ENCODE measurements at places on chromosomes 4 and X. TPM values are rescaled to one million over a fixed set of nuclear protein-coding genes. Genes with fewer than 3 reads are reported as not detected.

- no peak overlapping the region for H3K4me3 ChIP-seq
- peaks cover 44% of the 10 kb centered on the region for H3K27me3 ChIP-seq
- H3K36me3 ChIP-seq, result no peaks in the 10 kb centered on the region
- peaks cover 11% of the 10 kb centered on the region for H3K4me1 ChIP-seq
Observed at GRCh38 chr4:110287130-110287529, 88.7 kb upstream of the ELOVL6 start.

Gene NLGN3
- total RNA-seq, result 2.9 TPM

Gene PPP3CA
- total RNA-seq, result 11.3 TPM

- H3K27ac ChIP-seq, result no peak overlapping the region
- DNase-seq, result no peak
- H3K27me3 ChIP-seq, result no peaks in the 10 kb centered on the region
- H3K4me1 ChIP-seq, result no peaks in the 10 kb centered on the region
- H3K36me3 ChIP-seq, result no peaks in the 10 kb centered on the region
- H3K4me3 ChIP-seq, result no peak overlapping the region
Observed at GRCh38 chr4:84740057-84740456, 157.1 kb downstream of the CDS1 start.

Gene EDA
- 2.2 TPM for total RNA-seq

DNA sequence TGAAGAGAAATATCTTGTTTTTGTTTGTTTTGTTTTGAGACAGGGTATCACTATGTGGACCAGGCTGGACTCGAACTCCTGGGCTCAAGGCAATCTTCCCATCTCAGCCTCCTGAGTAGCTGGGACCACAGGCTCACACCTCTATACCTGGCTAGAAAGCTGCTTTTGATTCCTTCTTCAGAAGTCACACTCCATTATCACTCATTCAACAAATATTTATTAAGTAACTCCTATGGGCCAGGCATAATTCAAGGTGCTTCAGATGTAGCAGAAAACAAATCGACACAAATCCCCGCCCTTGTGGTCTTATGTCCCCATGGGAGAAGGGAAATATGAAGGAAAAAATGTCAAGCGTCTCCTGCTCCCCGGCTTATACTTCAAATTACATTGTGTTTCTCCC is 72.6 kb upstream of the DHX15 start:
- H3K27ac ChIP-seq, result no peak overlapping the region
- DNase-seq, result no peak
- H3K36me3 ChIP-seq, result no peaks in the 10 kb centered on the region
- no peak overlapping the region for H3K4me3 ChIP-seq
- H3K4me1 ChIP-seq, result no peaks in the 10 kb centered on the region

GRCh38 chrX:110951472-110952269 is 144.3 kb upstream of the PAK3 start:
- H3K4me1 ChIP-seq, result no peaks in the 10 kb centered on the region
- H3K4me3 ChIP-seq, result no peak overlapping the region
- no peaks in the 10 kb centered on the region for H3K36me3 ChIP-seq
- DNase-seq, result no peak

DNA sequence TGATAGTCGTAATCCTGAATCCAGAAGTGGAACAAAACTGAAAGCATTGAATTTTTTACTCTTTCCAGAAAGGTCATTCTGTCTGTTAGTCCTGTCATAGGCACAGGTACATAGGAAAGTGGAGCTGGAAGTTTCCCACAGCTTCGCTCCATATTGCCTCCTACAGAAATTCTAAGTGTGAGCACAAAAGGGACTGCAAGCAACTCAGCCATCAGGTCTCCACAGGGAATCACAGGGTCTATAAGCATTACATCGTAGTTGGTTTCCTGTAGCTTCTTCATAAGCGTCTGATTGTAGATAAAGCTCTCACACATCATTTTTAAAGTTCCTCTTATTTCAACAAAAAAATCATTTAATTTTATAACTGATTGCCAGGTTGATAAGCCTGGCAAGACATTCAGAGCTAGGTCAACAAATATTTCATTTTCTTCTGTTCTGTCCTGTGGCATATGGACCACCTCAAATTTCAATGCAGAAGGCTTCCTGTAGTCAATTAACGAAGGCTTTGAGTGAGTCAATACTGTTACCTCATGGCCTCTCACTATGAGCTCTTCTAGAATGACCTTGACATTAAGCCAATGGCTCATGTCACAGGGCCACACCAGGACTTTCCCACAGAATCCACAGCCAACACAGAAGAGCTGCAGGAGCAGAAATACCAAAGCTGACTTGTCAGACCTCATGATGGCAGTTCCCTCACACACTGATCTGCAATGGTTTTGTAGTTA is at the start of gene UGT2A3:
TSS of gene UGT2A3 (minus strand) at position 727 of the 728 bp plus-strand sequence. CDS start at position 683, 44 bp downstream.
- H3K4me1 ChIP-seq, result no peaks in the 10 kb centered on the region
- H3K36me3 ChIP-seq, result no peaks in the 10 kb centered on the region
- no peak within 1 kb of the TSS for H3K4me3 ChIP-seq
- DNase-seq, result no peak
- H3K27me3 ChIP-seq, result no peaks in the 10 kb centered on the region
- H3K27ac ChIP-seq, result no peak within 1 kb of the TSS

Gene MED12
- total RNA-seq, result 44.1 TPM

GRCh38 chrX:78066110-78066509 is 37.9 kb upstream of the PGK1 start:
- H3K4me1 ChIP-seq, result peaks cover 23% of the 10 kb centered on the region
- H3K27me3 ChIP-seq, result peaks cover 9% of the 10 kb centered on the region
- peaks cover 3% of the 10 kb centered on the region for H3K36me3 ChIP-seq

DNA sequence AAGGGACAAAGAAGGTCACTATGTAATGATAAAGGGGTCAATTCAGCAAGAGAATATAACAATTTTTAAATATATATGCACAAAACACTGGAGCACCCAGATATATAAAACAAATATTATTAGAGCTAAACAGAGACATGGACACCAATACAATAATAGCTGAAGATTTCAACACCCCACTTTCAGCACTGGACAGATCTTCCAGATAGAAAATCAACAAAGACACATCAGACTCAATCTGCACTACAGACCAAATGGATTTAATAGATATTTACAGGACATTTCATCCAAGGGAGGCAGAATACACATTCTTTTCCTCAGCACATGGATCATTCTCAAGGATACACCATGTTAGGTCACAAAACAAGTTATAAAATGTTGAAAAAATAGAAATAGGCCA is 111.4 kb downstream of the SOX3 start:
- H3K4me3 ChIP-seq, result no peak overlapping the region
- no peaks in the 10 kb centered on the region for H3K4me1 ChIP-seq
- no peak for DNase-seq
- no peak overlapping the region for H3K27ac ChIP-seq
- H3K36me3 ChIP-seq, result no peaks in the 10 kb centered on the region

DNA sequence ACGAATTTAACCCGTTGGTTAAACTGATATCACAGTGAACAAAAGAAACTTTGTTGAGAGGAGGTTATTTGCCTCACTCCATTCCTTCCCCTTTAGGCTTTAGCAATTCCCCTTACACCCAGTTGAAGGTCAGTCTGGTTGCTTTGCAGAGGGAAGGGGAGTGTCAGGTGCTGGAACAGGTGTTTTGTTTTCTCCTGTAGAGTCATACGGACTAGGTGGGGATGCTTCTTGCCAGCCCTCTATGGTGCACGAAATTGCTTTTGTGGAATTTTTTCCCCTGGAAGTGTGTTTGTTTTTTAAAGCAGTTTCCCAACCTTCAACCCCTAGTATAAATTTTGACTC is 33.1 kb downstream of the DLG3 start:
- no peak overlapping the region for H3K27ac ChIP-seq
- H3K4me3 ChIP-seq, result no peak overlapping the region
- no peaks in the 10 kb centered on the region for H3K36me3 ChIP-seq

Gene EGF
- not detected for total RNA-seq

Gene PDLIM3
- total RNA-seq, result 1.5 TPM

- peak within 1 kb of the TSS; percentile 87 for H3K4me3 ChIP-seq
- peak within 1 kb of the TSS; percentile 15 for H3K27ac ChIP-seq
- H3K36me3 ChIP-seq, result no peaks in the 10 kb centered on the region
- peaks cover 18% of the 10 kb centered on the region for H3K27me3 ChIP-seq
Observed at GRCh38 chrX:68828740-68829581, at the start of gene EFNB1. TSS of gene EFNB1 (plus strand) at chrX:68829021. CDS start at chrX:68829777, 756 bp downstream.

Gene TBX22
- not detected for total RNA-seq

DNA sequence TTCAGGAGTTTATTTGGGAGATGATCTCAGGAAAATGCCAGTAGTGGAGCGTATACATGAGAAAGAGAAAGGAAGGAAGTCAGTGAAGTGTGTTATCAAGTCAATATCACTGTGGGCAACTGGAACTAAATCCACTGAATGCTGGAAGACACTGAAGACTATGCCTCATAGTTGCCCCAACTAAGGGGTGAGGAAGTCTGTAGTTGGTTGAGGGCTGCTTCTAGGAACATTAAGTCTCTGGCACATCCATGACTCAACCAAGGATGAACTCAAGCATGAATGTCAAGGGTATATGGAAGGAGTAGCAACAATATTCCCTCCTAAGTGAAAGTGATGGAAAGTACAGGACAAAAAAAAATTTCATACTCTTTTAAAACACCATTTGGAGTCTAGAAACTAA is 167.9 kb downstream of the MAGEB17 start:
- H3K4me3 ChIP-seq, result no peak overlapping the region
- no peak overlapping the region for H3K27ac ChIP-seq
- H3K36me3 ChIP-seq, result no peaks in the 10 kb centered on the region
- H3K4me1 ChIP-seq, result peaks cover 6% of the 10 kb centered on the region
- no peak for DNase-seq
- peaks cover 4% of the 10 kb centered on the region for H3K27me3 ChIP-seq

DNA sequence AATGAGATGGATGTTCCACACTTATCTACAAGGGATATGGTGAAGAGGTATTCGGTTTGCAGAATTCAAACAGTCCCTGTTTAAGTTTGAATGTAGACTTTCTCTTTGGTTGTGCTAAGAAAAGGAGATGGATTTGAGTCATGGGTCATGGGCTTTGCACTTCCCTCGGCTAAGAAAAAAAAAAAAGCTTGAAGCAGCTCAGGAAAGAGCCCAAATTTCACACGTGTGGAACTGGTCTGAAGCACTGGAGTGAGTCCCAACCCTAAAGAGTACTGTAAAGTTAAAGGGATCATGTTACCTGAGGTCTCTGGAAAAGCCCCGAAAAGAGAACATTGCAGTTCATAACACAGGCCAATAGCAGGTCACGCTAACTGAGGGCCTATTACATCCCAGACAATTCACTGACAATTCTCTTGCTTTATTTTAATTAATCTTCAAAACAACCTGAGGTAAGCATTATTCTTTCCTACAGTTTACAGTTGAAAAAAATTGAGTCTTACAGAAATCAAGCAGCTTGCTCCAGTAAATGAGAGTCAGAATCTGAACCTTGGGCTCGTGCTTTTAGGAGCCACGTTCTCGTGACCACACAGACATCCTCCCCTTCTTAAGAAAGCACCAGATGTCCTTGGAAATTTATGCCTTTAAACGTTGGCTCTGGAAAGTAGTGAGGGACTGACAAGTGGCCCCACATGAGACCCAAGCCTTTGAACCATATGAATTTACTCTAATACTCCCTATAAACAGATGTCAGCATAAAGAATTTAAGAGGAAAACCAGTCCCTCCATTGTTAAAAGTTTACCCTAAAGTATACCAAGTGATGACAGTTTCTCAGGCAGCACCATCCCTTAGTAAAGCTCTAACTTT is 89.3 kb downstream of the MAD2L1 start:
- H3K27me3 ChIP-seq, result no peaks in the 10 kb centered on the region
- no peak for DNase-seq

GRCh38 chr4:104188301-104188700 is 306.4 kb downstream of the CXXC4 start:
- H3K36me3 ChIP-seq, result peaks cover 1% of the 10 kb centered on the region
- H3K27me3 ChIP-seq, result no peaks in the 10 kb centered on the region
- no peak overlapping the region for H3K4me3 ChIP-seq
- H3K27ac ChIP-seq, result peak overlapping the region; percentile 8

DNA sequence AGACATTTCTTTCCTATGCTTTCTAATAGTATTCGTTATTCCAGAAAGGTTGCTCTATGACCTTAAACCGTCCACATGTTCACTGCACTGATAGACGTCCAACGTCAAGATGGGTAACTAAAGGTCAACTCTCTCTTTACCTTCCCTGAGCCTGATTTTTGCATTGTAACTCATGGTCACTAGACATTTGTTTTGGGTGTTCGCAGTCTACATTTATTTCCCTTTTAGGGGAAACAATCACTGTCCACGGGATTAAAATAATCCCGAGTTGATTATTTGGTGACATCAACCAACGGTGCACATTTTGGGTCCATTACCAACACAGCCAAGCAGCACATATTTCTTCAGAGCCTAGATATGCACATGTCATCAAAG is 540 bp upstream of the HADH start:
- H3K4me3 ChIP-seq, result peak overlapping the region; percentile 97
- no peaks in the 10 kb centered on the region for H3K27me3 ChIP-seq
- H3K36me3 ChIP-seq, result no peaks in the 10 kb centered on the region
- H3K27ac ChIP-seq, result peak overlapping the region; percentile 86

Gene ZNF732
- total RNA-seq, result not detected

Gene CYLC1
- not detected for total RNA-seq

DNA sequence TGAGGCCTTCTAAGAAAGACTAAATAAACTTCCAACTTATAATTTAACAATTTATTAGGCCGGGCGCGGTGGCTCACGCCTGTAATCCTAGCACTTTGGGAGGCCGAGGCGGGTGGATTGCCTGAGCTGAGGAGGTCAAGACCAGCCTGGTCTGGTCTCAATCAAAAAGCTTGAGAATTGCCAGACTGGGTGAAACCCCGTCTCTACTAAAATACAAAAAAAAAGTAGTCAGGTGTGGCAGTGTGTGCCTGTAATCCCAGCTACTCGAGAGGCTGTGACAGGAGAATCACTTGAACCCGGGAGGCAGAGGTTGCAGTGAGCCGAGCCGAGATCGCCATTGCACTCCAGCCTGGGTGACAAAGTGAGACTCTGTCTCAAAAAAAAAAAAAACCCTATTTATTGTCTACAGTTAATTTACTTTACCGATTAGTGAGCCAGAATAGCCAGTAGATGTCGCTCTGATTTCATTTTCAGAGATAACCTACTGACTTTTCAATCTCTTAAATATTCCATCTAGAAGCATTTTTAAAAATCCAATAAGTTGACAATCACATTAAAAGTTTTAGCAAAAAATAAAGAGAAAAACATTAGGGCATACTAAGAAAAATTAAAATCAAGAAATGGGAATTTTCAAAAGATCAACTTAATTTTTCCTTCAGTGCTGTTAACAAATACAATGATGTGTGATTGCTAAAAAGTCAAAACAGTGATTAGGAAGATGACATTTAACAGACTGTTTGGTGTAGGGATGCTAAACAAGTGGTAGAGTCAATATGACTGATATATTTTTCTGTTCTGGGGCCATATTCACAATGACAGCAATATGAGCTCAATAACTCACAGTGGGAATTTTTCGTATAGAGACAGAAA is 4.3 kb upstream of the SHROOM3 start:
- peaks cover 9% of the 10 kb centered on the region for H3K4me1 ChIP-seq
- no peak overlapping the region for H3K27ac ChIP-seq
- no peak overlapping the region for H3K4me3 ChIP-seq
- H3K27me3 ChIP-seq, result peaks cover 29% of the 10 kb centered on the region
- no peak for DNase-seq

DNA sequence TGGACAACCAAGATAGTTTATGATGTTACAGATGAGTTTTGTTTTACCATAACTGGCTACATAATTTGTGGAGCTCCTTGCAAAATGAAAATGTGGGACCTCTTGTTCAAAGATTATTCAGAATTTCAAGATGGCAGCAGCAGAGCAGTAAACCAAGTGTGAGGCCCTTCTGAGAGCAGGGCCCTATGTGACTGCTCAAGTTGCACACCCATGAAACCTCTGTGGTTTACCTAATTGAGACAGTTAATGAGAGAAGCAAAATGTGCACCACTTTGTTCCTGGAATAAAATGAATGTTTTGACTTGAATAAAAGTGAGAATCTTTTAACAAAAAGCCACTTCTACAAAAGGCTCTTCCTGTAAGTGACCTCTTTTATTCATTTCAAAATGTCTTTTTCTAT is 519.2 kb downstream of the RPA4 start:
- H3K4me1 ChIP-seq, result peaks cover 50% of the 10 kb centered on the region
- H3K4me3 ChIP-seq, result peak overlapping the region; percentile 46
- no peaks in the 10 kb centered on the region for H3K36me3 ChIP-seq
- peaks cover 8% of the 10 kb centered on the region for H3K27me3 ChIP-seq

Gene RTL3
- not detected for total RNA-seq

Gene XPNPEP2
- 0.24 TPM for total RNA-seq
